ENCODE measurements at places on chromosomes 4 and X. TPM values are rescaled to one million over a fixed set of nuclear protein-coding genes. Genes with fewer than 3 reads are reported as not detected.

The GLUD2 gene
- total RNA-seq: 0.32 TPM

The OCIAD1 gene
- 93.6 TPM for total RNA-seq

- DNase-seq: no peak
Observed at GRCh38 chrX:10756441-10756840, 136.1 kb upstream of the MID1 start.

DNA sequence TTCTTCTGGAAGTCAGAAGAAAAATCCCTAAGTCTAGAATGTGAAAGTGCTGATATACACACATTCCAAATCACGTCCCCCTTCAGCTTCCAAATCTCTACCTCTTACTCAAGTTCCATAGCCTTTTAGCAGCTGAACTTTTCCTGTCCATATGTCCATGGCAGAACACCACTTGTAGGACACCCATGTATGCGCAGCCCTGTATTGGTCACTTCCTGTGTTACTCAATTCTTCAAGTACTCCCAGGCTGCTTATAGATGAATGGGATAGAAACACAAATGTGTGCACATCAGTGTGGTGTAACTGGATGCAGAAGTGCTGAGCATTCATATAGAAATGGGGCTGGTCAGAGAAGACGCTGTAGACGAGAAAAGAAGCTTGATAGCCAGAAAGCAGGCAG is 18.8 kb downstream of the SRPX2 start:
- DNase-seq: no peak

- no peak for DNase-seq
Observed at GRCh38 chr4:104394406-104395167, 100.1 kb downstream of the CXXC4 start.

GRCh38 chr4:14176613-14177012 is 549.1 kb upstream of the BOD1L1 start:
- DNase-seq: no peak

DNA sequence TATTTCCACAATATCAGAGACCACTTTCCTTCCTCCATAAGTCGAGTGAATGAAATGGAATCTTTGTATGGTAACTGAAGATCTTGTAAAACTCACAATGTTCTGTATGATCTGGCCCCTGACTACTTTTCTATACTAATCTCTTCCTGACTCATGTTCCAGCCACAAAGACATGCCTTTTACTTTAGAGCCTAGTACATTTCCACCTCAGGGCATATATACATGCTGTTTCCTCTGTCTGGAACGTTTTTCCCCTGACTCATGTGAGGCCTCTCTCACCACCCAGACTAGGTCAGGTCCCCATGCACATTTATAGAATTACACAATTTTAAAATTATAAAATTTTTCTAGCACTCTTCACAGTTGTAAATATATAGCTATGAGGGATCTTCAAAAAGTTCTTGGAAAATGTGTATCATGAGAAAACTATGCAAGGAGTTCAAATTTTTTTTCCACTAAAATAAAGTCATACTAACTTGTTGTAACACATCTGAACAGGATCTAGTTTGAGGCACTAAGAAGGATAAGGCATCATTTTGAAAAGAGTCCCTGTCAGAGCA is 208.8 kb downstream of the SH2D1A start:
- DNase-seq: no peak

All from activated CD4-positive, alpha-beta T cell treated with anti-CD3 and anti-CD28 coated beads, Interleukin-2, amount 10 ng/mL, durations not matched to agents 7 days and 5 days (primary cell).